ENCODE measurements at places on chromosomes 7 and 10.

DNA sequence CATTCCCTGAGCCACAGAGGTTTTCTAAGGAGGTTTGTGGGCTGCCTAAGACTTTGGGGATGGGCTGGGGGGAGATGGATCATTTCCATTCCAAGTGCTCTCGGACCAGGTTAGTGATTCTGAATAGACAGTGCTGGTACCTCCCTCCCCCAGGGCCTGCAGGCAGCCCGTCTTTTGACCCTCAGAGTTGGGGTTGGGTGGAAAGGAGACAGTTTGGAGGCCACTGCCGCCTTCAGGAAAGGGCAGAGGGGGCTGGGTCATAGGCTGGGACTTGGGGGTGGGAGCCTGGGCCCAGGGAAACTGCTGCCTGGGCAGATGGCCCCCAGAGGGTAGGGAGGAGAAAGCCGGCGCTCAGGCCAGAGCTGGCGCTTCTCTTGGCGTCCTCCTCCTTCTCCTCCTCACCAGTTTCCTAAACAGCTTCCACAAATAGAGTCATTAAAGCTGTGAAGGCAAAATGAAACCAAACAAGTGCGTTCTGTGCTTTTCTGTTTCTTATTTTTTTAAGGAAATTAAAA, 4.4 kb downstream of the UNC5B start:
- DNase-seq, result no peak

DNA sequence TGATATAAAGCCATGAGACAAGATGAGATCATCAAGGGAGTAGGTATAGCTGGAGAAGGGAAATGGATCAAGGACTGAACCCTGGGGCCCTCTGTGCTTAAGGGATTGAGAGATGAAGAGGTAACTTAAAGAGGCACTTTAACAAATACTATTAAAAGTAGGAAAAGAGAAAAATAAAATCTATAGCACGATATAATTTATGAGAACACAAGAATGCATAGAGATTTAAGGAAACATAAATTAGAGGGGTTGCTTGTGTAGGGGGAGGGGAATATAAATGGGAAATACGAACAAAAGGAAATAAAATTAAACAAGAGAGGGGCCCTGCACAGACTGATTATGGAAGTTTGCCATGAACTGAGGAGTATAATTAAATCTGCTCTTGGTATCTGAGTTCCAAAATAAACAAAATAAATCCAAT, 15.6 kb upstream of the LRRC17 start:
- no peak for DNase-seq

DNA sequence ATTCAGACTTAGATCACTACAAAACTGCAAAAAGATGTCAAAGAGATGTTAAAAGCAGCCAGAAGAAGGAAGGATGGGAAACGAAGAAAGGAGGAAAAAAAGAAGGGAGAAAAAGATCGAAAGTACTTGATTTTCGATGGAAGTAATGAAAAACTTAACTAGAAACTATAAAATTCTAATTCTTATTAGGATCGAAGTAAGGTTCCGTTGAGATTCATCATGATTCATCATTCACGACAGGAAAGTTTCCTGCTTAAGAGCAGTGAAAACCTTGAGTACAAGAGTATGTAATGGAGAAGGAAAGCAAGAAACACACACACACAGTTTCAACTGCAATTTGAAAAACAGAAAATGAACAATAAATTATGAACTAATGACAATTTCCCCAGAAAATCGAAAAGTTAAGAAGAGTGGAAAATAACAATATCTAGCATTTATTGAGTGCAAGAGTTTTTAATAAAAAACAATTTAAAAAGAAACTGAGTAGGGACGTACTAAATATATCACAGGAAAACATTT, 1.1 kb upstream of the ING3 start:
- no peak for DNase-seq

GRCh38 chr7:81648716-81649115, 121.1 kb downstream of the HGF start:
- DNase-seq, result no peak

GRCh38 chr7:26891400-26892350, 27.3 kb upstream of the SKAP2 start:
- DNase-seq, result peak; percentile 46

DNA sequence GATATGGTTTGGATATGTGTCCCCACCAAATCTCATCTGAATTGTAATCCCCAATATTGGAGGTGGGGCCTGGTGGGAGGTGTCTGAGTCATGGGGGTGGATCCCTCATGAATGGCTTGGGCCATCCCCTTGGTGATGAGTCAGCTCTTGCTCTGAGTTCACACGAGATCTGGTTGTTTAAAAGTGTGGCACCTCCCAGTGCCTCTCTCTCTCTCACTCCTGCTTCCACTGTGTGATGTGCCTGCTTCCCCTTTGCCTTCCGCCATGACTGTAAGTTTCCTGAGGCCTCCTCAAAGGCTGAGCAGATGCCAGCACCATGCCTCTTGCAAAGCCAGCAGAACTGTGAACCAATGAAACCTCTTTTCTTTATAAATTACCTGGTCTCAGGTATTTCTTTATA, 4.8 kb upstream of the GCK start:
- DNase-seq, result no peak

- no peak for DNase-seq
Measured at GRCh38 chr7:30466266-30466665, 12.3 kb downstream of the NOD1 start.

- no peak for DNase-seq
Measured at GRCh38 chr7:113367041-113367586, 248.8 kb upstream of the SMIM30 start.

DNA sequence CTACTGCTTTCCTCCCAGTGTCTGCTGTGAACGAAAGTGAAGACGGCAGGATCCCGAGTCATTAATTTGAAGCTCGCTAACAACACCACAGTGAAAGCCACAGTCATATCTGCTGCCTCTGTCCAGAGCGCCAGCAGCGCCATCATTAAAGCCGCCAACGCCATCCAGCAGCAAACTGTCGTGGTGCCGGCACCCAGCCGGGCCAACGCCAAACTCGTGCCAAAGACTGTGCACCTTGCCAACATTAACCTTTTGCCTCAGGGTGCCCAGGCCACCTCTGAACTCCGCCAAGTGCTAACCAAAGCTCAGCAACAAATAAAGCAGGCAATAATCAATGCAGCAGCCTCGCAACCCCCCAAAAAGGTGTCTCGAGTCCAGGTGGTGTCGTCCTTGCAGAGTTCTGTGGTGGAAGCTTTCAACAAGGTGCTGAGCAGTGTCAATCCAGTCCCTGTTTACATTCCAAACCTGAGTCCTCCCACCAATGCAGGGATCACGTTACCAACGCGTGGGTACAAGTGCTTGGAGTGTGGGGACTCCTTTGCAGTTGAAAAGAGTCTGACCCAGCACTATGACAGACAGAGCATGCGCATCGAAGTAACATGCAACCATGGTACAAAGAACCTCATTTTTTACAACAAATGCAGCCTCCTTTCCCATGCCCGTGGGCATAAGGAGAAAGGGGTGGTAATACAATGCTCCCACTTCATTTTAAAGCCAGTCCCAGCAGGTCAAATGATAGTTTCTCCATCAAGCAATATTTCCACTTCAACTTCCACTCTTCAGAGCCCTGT, 94.8 kb upstream of the KCNMA1 start:
- no peak for DNase-seq

DNA sequence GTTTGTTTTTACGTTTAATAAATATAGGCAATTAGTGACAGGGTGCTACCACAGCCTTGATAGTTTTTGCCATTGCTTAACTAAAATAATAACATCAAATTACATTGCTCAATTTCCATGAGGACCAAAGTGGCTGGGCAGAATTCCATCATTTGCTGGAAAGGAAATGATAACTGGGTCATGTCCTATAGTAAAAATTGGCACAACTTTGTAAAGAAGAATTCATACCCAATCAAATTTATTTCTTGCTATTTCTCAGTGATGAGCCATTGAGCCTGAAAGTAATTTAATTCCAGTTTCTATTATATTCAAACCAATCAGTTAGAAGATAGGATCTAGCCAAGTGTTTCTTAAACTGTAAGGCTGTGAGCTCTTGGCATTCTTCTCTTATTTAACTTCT, 102.2 kb upstream of the CTTNBP2 start:
- DNase-seq, result no peak

DNA sequence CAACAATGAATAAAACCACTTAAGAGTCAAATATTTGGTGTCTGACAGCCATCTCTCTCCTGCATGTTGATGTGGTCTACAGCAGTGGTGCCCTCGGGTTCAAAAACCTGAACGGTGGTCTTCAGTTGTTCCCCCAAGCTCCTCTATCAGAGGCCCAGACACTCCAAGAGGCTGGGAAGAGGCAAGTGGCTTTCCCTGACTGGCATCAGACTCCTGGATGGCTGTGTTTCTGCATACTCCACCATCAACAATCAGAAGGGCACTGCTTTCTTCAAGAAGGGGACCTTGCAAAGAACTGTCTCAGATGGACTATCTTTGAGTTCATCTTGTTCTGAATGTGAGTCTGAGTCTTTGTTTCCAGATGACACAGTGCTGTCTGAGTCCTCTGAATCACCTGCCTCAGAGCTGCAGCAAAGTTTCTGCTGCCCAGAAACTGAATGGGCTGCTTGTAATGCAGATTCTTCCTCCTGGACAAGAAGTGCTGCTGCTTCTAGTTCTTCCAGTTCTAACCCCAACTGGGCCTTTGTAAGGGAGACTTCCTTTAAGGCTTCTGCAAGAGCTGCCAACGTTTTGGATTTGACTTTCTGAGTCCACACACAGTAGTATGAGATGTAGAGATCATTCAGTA, 5.9 kb upstream of the SGMS1 start:
- no peak for DNase-seq

GRCh38 chr7:80346704-80347103, 165.2 kb downstream of the GNAT3 start:
- DNase-seq, result peak; percentile 14

DNA sequence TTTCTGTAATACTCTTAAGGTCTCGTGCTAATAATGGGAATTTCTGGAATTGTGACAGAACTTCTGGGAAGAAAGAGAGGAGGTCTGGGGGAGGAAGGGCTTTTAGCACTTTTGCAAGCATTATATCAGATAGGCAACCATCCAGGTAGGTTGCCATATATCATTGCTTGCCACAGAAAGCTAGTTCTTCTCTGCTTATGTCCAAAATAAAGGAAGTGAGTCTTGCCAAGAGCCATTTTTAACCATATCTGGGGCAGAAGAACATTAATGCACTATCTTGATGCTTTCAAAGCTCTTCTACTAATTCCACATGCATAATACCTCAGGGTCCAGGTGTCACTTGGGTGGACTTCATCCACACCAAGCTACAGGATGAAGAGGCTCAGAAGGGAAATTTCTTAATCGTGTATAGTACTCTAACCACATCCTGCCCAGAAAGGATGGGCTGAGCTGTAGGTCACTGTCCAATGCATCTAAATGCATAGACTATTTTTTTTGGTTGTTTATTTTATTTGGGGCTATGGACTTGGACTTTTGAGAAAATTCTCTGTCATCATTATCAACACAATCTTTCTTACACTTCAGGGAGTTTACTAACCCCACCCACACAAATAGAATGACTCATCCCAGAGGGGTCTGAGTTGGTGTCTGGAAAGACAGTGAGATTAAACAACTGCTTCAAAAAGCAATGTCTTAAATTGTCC, 68.9 kb upstream of the ADO start:
- DNase-seq, result peak; percentile 22

DNA sequence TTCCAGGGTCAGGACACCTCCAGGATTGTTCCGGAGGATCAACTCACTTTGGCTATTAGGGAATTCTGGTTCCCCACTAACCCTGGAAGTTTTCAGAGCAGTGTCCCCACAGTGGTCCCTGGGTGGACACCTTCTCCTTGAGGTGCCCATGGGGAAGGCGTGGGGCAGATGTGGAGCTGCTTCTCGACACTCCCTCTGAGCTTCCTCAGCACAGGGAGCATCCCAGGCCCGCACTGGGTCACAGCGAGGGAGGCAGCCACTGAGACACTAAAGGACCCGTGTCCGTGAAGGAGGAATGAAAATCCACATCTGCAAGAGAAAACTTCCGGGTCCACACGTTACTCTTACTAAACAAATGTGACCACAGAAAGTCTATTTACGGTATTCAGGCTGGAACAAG, 48.2 kb upstream of the MNX1 start:
- DNase-seq, result no peak
